ENCODE measurements at places on chromosomes 1 and 21.

DNA sequence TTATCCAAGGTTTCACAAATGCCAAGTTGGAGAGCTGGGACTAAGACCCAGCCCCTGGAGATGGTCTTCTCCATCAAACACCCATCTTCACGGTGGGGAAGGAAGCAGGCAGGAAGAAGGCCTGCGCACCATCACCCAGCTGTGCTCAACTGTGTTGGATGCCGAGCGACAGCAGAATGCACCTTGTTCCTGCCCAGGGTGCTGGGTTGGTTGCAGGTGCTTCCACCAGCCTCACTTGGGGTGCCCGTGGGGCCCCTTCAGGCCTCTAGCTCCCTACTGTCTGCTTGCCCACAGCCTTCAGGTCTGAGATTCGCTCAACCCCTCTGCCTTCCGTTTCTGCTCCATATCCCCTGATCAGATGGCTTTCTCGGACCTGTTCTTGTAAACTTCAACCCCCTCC, 42.5 kb downstream of the OLFML2B start:
- no peak for DNase-seq

DNA sequence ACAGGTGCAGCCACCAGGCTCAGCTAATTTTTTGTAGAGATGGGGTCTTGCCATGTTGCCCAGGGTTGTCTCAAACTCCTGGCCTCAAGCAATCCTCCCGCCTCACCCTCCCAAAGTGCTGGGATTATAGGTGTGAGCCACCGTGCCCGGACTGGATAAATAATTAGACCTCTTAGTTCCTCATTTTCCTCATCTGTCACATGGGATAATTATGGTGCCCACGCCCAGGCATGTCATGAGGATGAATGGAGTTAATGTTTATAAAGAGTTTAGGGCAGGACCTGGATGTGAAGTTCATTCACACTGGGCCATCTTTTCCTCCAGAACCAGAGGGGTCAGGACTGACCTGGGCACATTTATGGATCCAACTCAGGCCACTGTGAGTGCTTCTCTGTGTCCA, 23.7 kb downstream of the PADI3 start:
- no peak for DNase-seq

DNA sequence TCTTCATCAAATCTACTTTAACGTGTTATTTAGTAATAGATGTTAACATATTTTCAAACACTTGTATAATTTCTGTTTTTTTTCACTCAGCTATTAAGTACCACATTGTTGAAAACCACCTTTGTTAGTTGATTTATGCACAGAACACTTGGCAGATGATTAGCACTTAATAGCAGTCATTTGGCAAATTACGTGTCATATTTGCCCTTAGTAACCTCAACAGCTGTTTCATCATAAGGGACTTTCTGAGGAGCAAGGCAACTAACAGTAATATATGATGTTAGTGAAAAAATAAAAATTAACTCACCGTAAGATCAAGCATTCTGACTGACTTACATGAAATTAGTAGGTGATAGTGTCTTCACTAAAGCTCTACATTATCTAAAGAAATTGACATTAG, 186.4 kb downstream of the HMCN1 start:
- DNase-seq = no peak

GRCh38 chr1:90402893-90403849, 313.9 kb downstream of the BARHL2 start:
- DNase-seq = no peak

GRCh38 chr1:110211496-110212168, 1.5 kb downstream of the KCNC4 start:
- DNase-seq = peak; percentile 43

- DNase-seq = no peak
Observed at GRCh38 chr1:34129630-34130029, 35.4 kb downstream of the CSMD2 start.

DNA sequence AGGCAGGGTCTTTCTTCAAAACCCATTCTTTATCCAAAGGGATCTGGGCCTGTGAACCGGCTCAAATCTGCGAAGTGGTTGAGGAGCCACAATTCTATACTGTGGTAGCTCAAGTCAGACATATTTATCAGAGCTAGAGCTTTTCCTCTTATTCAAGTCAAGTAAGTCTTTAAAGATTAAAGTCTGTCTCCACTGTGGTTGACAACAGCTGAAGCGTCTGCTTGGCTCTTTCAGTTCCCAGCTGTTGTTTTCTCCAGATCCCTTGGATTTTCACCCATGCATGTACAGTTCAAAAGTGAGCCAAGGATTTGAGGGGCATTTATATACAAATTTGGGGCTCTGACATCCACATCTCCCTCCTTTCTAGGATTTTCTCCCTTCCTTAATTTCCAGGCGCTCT, 66.9 kb downstream of the C1orf185 start:
- no peak for DNase-seq
